ENCODE measurements at places on chromosomes 1 and 21.

GRCh38 chr1:43653339-43653738 is 3.4 kb downstream of the KDM4A start:
- DNase-seq: no peak

DNA sequence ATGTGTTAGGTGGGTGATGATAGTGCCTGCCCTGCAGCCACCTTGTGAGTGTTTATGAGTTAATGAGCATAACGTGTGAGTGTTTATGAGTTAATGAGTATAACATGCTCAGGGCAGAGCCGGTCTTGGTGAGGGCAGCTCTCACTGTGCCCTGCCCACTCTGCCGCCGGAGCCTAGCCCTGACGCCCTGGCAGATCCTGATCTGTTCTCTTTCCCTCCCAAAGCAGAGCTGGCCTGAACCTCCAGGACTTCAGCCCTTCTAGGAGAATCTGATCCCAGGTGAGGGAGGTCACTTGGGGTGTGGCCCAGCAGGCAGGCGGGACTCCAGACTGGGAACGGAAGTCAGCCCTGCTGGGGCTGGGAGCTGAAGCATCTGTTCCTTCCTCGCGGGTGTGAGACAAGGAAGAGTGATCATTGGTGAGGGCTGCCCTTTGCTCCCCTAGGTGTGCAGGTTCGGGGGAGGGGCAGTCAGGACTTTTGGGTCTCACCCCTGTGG is 5.7 kb downstream of the FBLIM1 start:
- DNase-seq: no peak

GRCh38 chr1:89311757-89312156 is 39.1 kb upstream of the GBP5 start:
- DNase-seq: peak; percentile 42

GRCh38 chr1:211485480-211485857 is 6.5 kb downstream of the RD3 start:
- DNase-seq: no peak

DNA sequence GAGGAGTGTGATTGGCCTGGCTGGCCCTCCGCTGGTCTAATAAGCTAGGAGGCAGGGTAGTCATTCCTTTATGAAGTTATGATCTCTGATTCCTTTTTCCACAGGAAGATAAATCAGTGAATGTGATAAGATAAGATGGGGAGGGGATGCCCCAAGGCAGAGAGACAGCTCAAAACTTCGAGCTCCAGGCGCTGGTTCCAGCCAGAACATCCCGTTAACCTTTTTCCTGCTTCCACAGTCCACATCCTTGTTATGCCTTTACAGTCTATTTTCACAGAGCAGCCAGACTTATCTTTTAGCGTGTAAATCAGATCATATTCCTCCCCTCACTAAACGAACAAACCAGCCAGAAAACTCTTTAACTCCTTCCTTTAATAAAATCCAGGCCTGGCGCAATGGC is 38.5 kb upstream of the BMP8B start:
- no peak for DNase-seq

DNA sequence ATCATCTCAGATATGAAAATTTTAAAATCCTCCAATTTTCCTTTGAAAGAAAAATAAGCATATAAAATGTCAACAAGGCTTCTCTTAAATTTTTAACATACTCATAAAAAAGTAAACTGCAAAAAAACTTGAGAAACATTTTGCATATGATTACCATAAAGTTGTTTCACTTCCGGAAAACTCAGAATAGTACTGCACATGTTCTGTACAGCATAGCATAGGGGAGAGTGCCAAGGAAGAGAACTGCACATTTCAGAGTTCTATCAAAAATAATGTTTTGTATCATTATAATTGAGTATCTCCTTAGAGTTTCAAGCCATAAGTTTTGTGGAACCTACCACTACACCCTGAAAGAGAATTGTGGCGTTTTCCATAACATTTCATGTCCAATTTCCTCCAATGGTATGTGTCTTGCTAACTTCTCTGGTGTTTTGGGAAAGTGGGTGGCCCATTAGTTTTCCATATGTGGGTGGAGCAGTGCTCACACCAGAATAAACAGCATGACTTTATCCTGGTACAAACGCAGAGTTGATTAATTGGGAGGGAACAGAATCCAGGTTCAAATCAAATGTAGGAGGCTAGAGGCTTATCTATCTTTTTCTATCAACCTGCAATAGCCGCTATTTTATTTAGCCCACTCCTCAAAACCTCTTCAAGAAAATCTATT is 430.9 kb downstream of the LMO4 start:
- no peak for DNase-seq

GRCh38 chr1:222224636-222225315 is 323.1 kb downstream of the HHIPL2 start:
- DNase-seq: no peak

DNA sequence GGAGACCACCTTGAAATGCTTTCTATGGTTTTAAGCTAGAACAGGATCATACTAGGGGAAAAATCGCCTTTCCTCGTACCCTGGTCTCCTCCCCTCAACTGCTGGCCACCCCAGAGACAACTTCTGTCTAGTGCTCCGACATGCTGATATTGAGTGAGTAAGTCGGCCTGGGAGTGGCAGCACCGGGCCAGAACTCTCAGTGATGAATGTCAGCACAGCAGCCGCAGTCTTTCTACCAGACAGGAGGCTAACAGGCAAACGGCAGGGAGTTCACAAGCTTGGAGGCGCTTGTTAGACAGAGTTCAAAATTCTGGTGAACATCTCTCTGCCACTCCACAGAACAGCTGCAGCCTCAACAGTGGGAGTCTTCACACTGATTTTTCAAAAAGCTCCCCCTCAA is 716.9 kb downstream of the ADGRL2 start:
- DNase-seq: no peak

- no peak for DNase-seq
Observed at GRCh38 chr1:173870252-173871075, 2.3 kb downstream of the ZBTB37 start.

- DNase-seq: no peak
Observed at GRCh38 chr1:16253332-16253922, 16.4 kb upstream of the CPLANE2 start.

GRCh38 chr21:34648739-34649297 is 20.0 kb upstream of the CLIC6 start:
- no peak for DNase-seq

GRCh38 chr1:47411436-47411835 is 4.6 kb upstream of the FOXE3 start:
- no peak for DNase-seq

GRCh38 chr1:16294219-16295212 is 57.5 kb upstream of the CPLANE2 start:
- DNase-seq: no peak

- DNase-seq: no peak
Observed at GRCh38 chr1:5780324-5780716, 211.9 kb downstream of the NPHP4 start.

- no peak for DNase-seq
Observed at GRCh38 chr21:41477641-41478318, 30.2 kb downstream of the TMPRSS2 start.

DNA sequence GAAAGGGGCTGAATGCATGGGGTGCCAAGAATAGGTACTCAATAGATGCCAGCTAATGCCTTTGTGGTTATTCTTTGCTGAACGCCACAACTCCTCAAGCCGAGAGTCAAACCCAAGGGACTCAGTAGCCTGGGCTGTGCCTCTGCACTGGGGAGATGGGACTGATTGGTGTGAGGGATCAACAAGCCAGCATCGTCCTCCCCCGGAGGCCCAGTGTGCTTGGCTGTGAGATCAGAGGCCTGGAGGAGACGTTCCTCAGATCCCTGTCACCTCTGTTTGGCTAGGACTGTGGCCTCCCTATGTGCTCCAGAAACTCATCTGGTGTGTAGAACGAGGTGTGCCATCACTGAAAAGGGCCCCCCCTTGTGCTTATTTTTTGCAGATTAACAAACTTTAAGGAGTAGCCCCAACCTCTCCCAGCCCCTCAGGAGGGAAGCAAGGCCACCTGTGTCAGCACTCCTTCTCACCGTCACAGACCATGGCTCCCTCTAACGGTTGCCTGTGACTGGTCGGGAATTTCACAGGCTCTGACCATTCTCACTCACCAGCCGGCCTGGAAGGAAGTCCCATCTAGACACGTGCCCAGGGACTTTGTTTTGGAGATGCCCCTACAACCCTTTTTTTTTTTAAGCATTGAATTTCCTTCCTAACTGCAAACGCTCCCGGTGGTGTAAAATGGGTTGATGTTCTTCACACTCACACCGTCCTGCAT is 194.0 kb upstream of the VAMP3 start:
- no peak for DNase-seq

- no peak for DNase-seq
Observed at GRCh38 chr1:199747984-199748383, 279.5 kb upstream of the NR5A2 start.

- DNase-seq: no peak
Observed at GRCh38 chr21:42375506-42375905, 9.2 kb upstream of the TFF1 start.

DNA sequence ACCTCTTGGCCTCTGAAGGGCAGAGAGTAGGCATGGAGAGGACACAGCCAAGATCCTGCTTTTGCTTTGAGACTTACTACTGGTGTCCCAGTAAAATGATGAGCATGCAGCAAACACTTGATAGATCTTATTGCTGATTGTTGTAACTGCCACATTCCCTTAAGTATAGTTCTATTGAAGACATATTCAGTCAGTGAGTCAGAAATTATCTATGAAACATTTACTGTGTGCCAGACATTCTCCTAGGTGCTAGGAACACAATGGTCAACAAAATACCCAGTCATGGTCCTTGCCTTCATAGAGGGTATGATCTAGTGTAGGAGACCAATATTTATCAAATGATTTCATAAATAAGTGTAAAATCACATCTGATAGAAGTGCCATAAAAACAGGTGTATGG is 13.6 kb downstream of the STYXL2 start:
- peak; percentile 36 for DNase-seq

DNA sequence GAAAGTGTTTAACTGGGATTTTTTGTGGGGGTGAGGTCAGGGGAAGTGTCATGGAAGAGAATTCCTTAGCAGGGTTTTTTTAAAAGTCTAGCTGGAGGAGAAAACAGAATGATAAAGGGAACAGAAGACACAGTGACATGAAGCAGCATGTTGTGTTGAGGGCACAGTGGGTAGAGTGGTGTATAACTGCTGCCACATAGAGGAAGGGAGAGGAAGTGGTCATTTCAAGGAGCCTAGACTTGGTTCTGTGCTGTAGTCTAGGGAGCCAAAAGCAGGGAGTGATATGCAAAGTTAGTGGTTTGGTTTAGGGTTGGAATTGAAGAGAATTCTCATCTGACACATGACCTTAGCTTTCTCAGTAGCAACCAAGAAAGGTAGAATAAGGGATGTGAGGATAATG is 10.2 kb downstream of the EEIG2 start:
- no peak for DNase-seq

- no peak for DNase-seq
Observed at GRCh38 chr1:152904688-152905440, 3.5 kb upstream of the IVL start.

DNA sequence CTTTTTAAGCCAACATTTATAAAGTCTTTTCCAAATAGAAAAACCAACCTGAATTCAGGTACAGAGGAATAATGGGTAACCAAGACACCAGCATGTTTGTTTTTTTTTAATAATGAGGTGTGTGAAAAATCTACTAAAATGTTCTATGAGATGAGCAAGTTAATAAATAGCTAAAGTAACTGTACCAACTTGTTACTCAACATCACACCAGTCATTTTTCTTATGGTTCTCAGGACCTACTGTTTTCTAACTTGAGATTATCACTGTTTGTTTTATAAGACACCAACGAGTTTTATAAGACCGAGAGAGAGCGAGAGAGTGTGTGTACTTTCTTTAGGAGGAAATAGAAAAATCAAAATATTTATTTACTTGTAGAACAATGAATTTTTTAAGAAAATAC is 12.4 kb downstream of the ELK4 start:
- DNase-seq: no peak

DNA sequence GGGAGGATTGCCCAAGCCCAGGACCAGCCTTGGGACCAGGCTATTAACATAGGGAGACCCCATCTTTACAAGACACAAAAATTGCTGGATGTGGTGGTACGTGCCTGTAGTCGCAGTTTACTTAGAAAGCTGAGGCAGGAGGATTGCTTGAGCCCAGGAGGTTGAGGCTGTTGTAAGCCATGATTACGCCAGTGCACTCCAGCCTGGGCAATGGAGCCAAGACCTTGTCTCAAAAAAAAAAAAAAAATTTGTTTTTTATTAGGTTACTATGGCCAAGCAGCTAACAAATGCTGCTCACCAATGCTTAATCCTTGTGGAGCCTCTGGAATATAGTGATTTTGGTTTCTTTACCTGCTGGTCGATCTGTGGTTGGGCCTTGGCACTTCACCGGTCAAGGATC is 8.8 kb downstream of the ARID1A start:
- DNase-seq: no peak

DNA sequence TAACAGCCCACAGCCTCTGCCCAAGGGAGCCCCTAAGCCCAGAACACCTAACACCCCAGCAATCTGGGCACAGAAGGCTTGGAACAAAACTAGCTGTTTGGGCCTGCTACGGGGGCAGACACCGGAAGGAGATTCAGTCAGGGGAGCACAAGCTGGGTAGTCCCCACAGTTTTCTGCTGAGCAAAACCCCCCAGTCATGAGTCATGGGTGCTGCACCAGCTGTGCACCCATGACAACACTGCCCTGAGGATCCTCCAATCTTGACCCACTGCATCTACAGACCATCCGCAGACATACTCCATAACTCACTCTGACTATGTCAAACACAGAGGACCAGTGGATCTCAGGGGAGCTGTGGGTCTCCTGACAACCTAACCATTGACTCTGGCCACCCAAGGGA is 105.1 kb downstream of the LRIG2 start:
- no peak for DNase-seq

DNA sequence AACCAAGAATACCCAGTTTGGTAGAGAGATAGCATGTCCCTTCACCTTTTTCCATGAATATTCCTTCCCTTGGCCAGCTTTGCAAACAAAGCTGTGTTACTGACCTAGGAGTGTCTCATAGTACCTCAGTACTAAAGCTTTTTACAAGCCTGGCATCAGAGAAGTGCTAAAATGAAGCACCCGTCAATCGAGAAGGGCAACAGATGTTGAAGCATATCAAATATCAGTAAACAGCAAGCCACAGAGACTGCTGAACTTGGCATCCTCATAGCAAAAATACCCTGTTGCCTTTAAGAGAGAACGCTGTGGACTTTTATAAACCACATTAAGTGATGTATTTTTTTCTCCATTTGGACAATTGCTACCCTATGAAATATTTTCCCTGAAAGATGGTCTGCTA is 128.6 kb upstream of the HOOK1 start:
- no peak for DNase-seq

GRCh38 chr1:68196676-68197075 is 35.6 kb downstream of the WLS start:
- no peak for DNase-seq

DNA sequence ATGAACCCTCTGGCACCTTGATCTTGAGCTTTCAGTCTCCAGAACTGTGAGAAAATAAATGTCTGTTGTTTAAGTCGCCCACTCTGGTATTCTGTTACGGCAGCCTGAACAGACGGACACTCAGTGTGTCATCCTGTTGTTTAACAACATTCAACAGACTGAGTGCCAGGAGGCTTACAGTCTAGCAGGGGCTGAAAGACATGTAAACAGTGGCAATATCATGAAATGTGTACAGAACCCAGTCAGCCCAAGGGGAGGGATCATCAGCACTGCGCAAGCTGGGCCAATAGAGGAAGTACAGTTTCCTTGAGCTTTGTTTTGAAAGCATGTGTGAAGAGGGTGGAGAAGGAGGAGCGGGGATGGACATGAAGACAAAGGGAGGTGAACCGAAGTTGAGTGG is 13.6 kb downstream of the DIP2A start:
- DNase-seq: no peak

GRCh38 chr1:12386130-12386529 is 156.3 kb downstream of the VPS13D start:
- DNase-seq: peak; percentile 90

Measured in epithelial cell of proximal tubule (primary cell).